ENCODE measurements at places on chromosomes 6 and 20.

- no peak for DNase-seq
Observed at GRCh38 chr20:20734475-20734948, 22.1 kb upstream of the RALGAPA2 start.

DNA sequence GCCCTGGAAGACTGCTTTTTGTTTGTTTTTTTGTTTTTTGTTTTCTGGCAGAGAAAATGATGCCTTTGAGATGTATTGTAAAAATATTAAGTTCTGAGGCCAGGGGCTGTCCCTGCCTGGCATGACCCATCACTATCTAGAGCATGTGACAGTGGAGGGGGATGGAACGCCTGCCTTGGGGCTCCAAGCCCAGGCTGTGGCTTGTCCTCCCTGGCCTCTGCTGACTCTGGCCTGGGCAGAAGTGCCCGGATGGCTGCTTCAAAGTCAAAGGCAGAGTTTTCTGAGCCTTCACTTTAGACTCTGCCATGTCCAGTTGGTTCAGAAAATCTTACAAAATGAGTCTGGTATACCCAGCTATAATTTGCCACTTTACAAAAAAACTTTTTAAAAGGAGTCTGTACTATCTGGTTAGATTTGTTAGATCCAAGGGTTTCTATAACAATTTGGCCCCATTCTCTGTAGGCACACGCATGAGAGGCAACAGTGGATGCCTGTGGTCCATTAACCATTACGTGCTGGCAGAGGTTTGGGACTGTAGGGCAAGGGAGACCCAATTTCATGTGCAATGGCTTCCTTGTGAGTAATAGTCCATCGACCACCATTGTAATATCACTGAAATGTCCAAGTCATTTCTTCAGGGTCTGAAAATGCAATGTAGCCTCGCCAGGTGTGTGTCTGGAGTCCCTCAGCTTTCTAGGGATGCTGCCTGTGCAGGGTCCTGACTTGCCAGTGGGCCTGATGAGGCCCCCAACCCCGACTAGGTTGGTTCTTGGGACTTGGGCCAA, 8.3 kb downstream of the PPP1R3G start:
- no peak for DNase-seq

DNA sequence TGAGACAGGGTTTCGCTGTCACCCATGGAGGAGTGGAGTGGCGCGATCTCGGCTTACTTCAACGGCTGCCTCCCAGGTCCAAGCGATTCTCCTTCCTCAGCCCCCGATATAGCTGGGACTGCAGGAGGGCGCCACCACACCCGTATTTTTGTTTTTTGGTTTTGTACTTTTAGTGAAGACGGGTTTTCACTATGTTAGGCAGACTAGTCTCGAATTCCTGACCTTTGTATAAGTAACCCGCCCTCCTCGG, 115.4 kb upstream of the BTN3A2 start:
- DNase-seq: no peak

DNA sequence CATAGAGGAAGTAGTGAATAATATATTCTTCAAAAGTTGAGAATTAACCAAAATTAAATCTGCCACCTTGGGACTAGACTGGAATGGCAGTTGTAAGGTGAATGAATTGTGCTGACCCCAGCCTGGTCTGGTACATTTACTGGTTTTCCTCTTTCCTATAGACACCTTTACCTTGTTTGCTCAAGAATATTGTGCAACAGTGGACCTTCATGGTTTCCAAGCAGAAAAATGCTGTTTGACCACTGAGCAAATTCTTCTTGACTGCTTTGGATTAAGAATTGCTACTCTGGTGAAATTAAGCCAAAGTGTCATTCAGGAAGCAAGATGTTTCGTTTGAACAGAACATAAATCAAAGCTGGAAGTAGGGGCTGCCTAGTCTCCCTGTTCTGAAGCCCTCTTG, 156.6 kb upstream of the TAB2 start:
- no peak for DNase-seq

GRCh38 chr6:1917626-1918371, 308.1 kb downstream of the FOXC1 start:
- DNase-seq: no peak

- no peak for DNase-seq
Observed at GRCh38 chr6:89145091-89145955, 532 bp upstream of the PM20D2 start.

DNA sequence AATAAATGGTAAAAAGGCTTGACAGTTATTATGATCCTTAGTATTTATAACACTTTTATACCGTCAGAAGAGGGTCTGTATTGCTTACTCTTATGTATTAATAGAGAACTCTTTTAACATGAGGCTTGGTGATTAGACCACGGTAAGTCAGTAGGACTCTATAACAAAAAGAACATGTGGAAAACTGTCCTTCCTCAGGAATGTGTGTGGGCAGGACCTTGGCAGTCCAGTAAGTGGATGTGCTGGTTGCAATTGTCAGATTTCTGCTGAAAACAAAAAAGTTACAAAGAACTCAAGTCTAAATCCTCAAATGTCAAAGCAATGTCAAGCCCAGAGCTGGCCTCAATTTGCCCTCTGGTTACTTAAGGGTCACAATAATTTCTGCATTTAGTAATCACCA, 81.1 kb downstream of the PLCG1 start:
- no peak for DNase-seq

- no peak for DNase-seq
Observed at GRCh38 chr6:35919085-35919826, 1.6 kb downstream of the SRPK1 start.

GRCh38 chr6:15389765-15390723, 144.2 kb downstream of the JARID2 start:
- no peak for DNase-seq
